ENCODE measurements at places on chromosomes 7 and 10. TPM values are rescaled to one million over a fixed set of nuclear protein-coding genes. Genes with fewer than 3 reads are reported as not detected.
A peak's percentile ranks its signal among the peaks of the same experiment; 100 is the strongest.

The UBE2D1 gene
- polyA plus RNA-seq = 21.9 TPM

The MCU gene
- 41.6 TPM for polyA plus RNA-seq

The TMEM184A gene
- polyA plus RNA-seq = 58.6 TPM

The NKX2-3 gene
- 22.1 TPM for polyA plus RNA-seq

The GSDME gene
- polyA plus RNA-seq = 87.6 TPM

The GPR146 gene
- polyA plus RNA-seq = 4.0 TPM

The PLCE1 gene
- polyA plus RNA-seq = 27.4 TPM

The GIMAP7 gene
- 14.7 TPM for polyA plus RNA-seq

The KLLN gene
- 1.0 TPM for polyA plus RNA-seq

The TUBGCP2 gene
- 53.2 TPM for polyA plus RNA-seq

The WDFY4 gene
- polyA plus RNA-seq = 3.5 TPM

The PNLIPRP2 gene
- polyA plus RNA-seq = 11.9 TPM

- no peak for DNase-seq
These were observed 406.4 kb upstream of the RNF32 start for GRCh38 chr7:156234192-156234591.

GRCh38 chr7:48094861-48095293 is 5.8 kb downstream of the UPP1 start:
- no peak for DNase-seq

DNA sequence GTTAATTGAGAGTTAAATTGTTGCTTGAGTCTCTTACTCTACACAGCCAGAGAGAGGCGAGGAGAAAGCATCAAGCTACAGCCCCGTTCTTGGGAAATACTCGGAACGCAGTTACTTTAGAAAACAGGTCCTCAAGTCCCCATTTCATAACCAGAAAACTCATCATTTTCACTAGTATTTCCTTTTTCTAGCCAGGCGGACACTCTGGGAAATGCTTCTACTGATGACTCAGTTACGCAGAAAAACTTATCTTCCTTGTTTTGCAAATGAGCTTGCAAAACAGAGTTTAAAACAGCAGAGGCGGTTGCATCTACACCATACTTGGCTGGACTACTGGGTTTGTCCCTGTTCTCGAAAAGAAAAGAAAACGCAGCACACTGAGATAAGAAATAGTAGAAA is 111.4 kb upstream of the FGFR2 start:
- no peak for DNase-seq

- DNase-seq = no peak
These were observed 101.0 kb downstream of the SVIL start for GRCh38 chr10:29533696-29534285.

GRCh38 chr7:100222445-100223132 is 2.8 kb downstream of the PVRIG start:
- no peak for DNase-seq

- DNase-seq = no peak
These were observed 448.7 kb upstream of the PFKP start for GRCh38 chr10:2618690-2619089.

- DNase-seq = no peak
These were observed 63.0 kb upstream of the MGMT start for GRCh38 chr10:129404091-129404490.

GRCh38 chr7:123023126-123023525 is 27.6 kb upstream of the TAS2R16 start:
- DNase-seq = no peak

GRCh38 chr10:133239990-133240389 is 2.3 kb downstream of the VENTX start:
- DNase-seq = no peak

DNA sequence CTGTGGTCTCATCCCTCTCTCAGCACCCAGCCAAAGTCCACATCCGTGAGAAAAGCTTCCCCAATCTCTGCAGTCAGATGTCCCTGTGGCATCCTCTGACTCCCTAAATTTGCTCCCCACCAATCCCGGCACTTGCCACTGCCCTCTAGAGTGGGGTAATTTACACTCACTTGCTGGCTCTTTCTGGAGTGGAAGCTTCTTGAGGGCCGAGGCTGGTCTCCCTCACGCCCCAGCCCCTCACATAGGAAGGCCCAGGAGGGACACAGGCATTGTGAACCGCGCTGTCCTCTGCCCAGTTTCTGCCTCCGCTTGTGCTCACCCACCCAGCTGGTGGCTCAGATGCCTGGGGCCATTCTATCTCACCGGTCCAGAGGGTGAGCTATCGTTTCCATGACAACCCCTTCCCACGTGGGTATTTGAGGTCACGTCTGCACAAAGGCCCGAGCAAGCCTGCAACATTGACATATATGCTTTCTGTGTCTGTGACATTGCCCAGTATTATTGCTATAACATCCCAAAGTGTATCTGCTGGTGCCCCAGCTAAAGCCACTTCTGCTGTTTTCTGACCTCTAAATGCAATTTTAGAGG is 97.3 kb upstream of the CTBP2 start:
- no peak for DNase-seq

- no peak for DNase-seq
These were observed 4.7 kb downstream of the C10orf88 start for GRCh38 chr10:122949296-122949695.

DNA sequence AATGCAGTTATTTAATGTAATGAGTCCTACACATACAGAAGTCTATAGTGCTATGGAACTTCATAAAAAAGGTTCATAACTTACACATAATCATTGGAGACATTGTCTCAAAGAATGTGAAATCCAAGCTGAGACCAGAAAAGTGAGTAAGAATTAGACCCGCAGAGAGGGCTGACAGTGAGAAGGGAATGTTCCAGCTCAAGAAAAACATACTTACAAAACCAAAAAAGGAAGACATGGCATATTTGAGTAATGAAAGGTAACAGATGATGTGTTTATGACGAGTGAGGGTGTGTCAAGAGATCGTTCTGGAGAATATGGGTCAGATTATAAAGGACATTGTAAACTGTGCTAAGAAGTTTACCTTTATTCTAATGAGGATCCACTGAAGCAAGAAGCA is 566.5 kb downstream of the ATRNL1 start:
- DNase-seq = no peak

GRCh38 chr10:14836208-14836607 is 1.6 kb downstream of the CDNF start:
- no peak for DNase-seq

GRCh38 chr10:62817121-62817765 is 1.1 kb upstream of the EGR2 start:
- peak; percentile 31 for DNase-seq

GRCh38 chr10:89352802-89353201 is 25.0 kb downstream of the IFIT3 start:
- no peak for DNase-seq

DNA sequence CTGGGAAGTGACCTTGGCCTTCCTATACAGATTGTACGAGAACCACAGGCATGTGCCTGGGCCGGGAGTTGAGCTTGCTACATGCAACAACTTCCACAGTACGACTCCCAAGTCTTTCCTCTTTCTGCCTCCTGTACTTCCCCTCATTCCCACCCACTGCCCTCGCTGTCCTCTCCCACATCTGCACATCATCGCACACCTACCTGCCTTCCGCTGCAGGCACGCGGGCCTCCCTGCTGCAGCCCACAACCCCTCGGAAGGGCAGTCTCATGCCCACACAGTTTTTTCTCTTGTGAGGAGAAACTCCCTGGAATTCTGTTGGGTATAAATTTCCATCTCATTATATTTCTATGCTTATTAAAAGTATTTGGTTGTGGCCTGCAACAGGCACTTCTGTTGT is 117.2 kb downstream of the ACTR3B start:
- no peak for DNase-seq

DNA sequence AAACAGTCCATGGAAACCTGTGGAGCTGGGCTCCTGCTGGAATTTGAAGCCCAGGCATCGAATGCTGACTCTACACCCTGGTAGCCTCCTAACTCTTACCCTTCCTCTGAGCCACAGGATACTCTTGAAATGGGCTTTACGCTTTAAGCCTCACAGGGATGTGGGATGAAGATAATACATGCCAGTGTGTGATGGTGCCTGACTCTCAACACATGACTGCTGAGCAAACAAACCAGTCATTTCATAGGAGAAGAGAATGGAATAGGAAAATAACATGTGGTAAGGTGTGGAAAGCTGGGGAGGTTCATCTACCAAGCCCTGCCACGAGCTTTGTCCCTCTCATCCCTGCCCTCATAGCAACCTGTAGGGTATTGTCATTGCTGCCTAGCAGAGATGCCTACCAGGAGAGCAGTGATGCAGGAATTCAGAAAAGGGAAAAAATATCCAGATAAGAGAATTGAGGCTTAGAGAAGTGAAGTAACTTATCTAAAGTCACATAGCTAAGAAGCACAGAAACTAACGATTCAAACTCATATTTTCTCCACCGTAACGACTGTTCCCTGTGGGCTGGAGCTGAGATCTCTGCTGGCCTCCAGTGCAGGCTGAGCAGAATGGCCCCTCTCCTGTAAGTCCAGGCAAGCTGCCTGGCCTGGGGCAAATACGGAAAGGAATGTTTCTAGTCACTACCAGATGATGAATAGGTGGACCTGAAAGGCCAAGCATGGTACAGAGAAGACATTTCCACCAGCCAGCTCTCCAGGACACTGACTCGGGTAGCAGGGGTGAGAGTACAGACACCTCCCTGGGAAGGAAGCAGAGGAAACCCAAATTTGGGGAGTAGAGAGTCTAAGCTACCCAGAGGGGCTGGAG is 90.2 kb upstream of the DUSP5 start:
- no peak for DNase-seq

DNA sequence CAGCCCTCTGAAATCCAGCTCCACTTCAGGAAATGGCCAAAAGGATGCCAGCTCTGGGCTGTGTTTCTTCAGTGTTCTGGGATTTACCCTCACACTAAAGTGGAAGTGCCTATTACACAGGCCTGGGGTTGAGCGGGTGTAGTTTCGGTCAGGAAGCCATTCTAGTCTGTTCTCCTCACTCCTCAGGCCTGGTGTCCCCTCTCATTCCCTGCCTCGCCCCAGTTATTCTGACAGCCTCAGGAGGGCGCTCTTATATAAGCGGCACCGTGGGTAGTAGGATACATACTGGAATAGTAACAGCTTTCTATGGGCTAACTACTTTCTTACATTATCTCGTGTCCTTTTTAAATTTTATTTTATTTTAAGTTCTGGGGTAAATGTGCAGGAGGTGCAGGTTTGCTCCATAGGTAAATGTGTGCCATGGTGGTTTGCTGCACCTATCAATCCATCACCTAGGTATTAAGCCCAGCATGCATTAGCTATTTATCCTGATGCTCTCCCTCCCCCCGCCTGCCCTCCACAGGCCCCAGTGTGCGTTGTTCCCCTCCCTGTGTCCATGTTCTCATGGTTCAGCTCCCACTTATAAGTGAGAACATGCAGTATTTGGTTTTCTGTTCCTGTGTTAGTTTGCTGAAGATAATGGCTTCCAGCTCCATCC is 12.2 kb upstream of the LGI1 start:
- DNase-seq = no peak

DNA sequence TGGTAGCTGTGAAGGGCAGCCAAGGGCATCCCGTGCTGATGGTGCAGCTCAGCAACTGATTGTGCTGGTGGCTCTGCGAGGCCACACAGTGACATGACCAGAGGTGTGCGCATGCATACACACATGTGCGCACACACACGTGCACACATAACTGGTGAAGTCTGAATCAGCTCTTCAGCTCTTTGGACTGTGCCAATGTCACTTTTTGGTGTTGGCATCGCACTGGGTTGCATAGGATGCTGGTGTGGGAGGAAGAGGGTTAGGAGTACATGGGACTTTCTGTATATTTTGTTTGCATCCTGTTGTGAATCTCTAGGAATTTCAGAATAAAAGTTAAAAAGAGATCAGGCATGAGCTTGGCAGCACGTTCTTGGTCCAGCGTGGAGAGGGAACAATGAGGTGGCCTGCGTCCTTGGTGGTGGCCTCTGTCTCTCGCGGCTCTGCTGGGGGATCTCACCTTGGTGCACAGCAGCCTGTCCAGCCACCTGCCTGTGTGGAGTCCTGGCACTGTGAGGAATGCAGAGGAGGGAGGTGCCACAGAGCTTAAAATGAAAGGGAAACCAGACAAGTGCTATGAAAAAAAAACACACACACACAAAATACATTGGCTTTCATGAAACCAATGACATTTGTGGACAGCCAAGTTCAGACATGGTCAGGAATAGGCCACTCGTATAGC is 124.0 kb downstream of the TRRAP start:
- DNase-seq = no peak

DNA sequence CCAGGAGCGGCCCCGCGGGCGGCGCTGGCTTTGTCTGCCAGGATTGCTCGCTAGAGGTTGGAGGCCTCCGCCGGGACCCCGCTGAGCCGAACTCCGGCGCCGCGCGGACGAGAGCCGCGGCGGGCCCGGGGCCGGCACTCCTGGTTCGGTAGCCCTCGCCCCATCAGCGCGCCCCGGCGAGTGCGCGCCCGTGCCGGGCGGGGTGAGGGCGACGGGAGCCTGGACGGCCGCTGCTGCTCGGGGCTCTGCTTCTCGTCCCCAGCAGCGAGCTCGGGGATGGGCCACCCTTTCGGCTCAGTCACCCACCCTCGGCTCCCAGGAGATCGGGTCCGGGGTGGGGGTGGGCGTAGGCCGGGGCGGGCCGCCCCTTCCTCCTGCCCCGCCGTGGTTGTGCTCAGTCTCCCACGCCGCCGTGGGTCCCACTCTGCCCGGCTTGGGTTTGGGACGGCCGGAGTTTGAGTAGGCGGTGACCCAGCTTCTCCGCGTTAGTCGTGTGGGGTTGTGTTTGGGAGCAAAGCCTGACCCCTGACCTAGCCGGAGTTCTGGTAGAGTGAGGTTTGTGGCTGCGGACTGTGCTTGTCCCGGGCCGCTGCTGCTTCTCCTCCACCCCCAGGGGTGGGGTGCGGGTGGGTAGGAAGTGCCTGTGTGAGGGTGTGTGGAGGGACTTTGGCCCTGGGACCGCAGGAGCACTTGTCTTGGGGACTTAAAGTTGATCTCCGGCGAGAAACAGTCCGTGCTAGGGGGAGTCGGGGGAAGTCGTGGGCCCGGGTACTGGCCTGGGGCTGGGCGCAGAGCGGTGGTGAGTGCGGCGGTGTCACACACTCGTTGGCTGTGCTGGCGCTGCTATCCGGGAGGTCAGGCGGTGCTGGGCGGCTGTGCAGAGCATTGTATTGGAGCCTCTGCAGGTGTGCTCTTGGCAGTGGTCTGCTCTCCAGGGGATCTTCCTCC is 677 bp downstream of the TSPAN14 start:
- DNase-seq = peak; percentile 65

DNA sequence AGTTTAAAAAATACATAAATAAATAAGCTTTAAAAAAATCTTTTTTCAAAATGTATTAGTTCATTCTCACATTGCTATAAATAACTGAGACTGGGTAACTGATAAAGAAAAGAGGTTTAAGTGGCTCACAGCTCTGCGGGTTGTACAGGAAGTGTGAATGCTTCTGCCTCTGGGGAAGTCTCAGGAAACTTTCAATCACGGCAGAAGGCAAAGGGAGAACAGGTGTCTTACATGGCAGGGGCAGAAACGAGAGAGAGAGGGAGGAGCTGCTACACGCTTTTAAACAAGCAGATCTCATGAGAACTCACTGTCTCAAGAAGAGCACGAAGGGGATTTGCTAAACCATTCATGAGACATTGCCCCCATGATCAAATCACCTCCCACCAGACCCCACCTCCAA is 114.6 kb downstream of the DNAJC1 start:
- DNase-seq = no peak

GRCh38 chr7:16993543-16993942 is 111.8 kb upstream of the AGR3 start:
- no peak for DNase-seq
